ENCODE measurements at places on chromosomes 5 and 9.

DNA sequence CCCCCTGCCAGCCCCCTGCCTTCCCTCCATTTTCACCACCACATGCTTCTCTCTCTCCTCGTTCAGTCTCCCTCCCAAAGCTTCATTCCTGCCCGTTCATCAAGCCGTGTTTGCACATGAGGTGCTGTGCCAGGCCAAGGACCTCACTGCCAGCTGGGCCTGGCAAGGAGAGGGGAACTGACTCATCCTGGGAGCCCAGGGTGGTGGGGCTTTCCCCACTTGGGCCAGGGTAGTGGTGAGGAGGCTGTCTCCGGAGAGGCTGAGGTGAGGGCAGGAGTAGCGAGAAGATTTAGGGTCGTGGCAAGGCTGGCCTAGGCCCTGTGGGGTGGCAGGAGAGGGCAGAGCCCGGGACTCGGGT lies 30.4 kb upstream of the NOTCH1 start:
- DNase-seq, result no peak

DNA sequence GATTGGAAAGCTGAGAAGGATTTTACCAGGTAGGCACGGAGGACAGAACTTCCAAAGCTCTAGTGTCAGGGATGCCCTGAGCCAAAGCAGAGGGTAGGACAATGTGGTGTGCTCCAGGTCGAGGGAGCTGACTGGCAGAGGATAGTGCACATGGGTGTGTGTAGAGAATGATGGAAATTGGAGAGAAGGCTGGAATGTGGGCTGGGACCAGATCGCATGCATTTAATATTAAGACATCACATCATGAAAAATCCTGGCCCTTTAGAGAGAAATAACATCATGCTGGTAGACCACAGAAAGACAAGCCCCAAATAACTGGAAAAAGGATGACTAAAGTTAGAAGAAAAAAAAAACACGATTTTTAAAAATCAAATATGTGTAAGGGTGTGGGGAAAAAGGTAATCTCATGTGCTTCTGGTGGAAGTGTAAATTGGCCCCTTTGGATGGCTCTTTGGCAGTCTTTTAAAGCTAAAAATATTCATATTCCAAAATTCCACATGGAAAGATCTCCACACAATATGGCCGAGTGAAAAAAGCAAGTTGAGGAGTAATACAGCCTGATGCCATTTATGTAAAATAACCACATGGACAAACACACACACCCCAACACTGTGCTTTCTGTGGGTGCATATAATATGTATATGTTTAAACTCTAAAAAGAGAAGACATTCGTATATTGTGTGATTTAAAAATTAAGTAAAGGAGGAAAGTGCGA lies 67.0 kb upstream of the TGFBR1 start:
- DNase-seq, result no peak

- DNase-seq, result no peak
These were observed 22.6 kb downstream of the HRH2 start for GRCh38 chr5:175680463-175680862.

DNA sequence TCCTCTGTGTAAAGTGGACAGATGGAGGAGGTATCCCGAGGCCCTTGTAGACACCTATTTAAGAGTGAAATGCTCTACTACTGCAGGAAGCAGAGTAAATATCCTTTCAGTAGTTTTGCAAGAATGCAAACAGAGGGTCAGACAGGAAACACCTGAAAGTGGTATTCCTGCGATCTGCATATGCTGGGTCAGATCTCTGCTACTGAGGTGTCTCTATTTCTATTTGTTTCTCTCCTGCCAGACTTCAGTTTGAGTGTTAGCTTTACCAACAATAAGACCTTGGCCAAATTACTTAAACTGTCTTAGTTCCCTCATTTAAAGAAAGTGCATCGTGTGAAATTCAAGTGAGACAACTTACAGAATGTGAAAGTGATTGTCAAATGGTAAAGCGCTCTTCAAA lies 47.6 kb downstream of the JAKMIP2 start:
- DNase-seq, result no peak

DNA sequence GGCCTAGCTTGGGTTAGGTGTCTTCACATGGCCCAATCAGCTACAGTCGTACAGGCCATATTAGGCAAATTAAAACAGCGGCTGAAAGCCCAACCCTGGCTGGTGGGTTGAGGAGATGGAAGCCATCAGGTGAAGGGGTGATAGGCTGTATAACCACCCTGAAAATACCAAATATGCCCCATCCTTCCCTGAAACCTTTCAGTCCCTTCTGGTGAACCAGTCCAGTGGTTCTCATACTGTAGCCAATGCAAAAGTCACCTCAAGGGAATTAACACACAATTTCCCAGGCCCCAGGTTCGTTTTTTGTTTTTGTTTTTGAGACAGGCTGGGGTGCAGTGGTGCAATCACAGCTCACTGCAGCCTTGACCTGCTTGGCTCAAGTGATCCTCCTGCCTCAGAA lies 19.8 kb upstream of the KCNV2 start:
- no peak for DNase-seq

Measured in LoVo (cell line).